Germinal center (tissue), 1 donor: ENCODE measurements at places on chromosomes 5 and 9.

GRCh38 chr9:13750639-13751038 lies 471.1 kb upstream of the MPDZ start:
- DNase-seq = no peak

GRCh38 chr5:141349917-141350619 lies at the start of gene PCDHGB1:
Gene PCDHGB1, plus strand, starts transcription at chr5:141350099. Its CDS starts 162 bp downstream, at chr5:141350261.
- DNase-seq = peak; percentile 74

DNA sequence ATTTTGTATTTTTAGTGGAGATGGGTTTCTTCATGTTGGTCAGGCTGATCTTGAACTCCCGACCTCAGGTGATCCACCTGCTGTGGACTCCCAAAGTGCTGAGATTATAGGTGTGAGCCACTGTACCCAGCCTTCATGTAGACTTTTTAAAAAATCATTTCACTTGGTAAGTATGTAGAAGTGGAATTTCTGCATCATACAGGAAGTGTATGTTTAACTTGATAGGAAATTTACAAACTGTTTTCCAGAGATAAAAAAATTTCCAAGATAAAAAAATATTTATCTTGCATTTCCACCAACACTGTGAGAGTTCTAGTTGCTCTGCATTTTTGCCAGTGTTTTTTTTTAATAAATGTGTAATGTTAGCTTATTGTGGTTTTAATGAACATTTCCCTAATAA lies 155.8 kb downstream of the ZNF608 start:
- DNase-seq = no peak

- no peak for DNase-seq
These were observed 24.4 kb downstream of the SHC3 start for GRCh38 chr9:89154218-89154617.

DNA sequence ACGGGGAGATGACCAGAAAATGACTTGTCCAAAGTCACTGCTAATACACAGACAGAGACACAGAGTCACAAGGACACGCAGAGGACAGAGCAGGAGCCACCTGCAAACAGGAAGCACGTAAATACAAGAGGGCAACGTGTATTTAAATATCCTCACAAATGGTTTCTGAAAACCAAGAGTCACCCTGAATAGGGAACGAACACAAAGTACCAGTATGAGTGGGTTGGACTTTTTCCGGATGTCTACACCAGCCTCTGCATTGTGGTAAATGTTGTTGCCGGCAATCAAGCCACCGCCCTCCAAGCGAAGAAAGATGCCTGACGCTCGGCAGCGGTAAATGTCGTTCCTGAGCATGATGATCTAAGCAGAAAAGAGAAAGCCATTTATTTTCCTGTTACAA lies 44.5 kb downstream of the FBXO10 start:
- peak; percentile 72 for DNase-seq

GRCh38 chr9:96071815-96072124 lies 196.3 kb downstream of the ERCC6L2 start:
- DNase-seq = no peak

- DNase-seq = no peak
These were observed 47.9 kb upstream of the HSPA9 start for GRCh38 chr5:138623053-138623452.

- no peak for DNase-seq
These were observed 49.8 kb upstream of the IER5L start for GRCh38 chr9:129227843-129228189.

DNA sequence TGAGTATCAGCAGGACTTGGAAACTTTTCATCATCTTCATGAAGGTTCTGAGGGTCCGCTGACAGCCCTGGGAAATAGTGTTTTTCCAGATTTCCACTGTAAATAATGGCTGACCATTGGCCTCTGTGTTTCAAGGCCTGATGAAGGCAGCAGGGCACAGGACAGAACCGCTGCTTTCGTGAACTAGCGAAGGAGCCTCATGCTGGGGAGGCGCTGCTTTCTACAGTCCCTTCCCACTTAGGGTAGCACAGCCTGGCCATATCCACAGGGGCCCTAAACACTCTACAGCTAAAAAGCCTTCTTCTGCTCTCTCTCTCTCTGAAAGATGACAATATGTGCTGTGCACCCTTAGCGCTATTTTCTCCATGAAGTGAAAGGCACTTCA lies 118.2 kb downstream of the MED27 start:
- no peak for DNase-seq

- DNase-seq = no peak
These were observed 32.2 kb upstream of the PAM start for GRCh38 chr5:102722931-102723330.

GRCh38 chr5:44932922-44933585 lies 124.3 kb downstream of the MRPS30 start:
- no peak for DNase-seq

DNA sequence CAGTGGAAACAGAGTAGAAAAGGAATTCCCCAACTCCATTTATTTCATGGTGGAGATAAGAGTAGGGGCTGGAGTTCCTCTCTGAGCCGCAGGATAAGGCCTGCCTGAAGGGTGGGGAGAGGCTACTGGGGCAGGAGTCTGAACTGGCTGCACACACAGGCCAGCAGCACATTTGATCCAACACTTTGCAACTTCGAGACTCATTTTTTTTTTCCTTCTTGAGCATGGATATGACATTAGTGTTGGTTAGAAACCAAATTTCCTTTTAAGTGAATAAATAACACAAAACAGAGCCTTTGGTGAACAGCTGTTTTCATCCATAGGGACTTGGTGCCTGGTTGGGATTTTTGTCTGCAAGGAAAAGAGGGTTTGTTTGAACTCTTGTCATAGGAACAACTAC lies 76.6 kb downstream of the RALGPS1 start:
- no peak for DNase-seq

DNA sequence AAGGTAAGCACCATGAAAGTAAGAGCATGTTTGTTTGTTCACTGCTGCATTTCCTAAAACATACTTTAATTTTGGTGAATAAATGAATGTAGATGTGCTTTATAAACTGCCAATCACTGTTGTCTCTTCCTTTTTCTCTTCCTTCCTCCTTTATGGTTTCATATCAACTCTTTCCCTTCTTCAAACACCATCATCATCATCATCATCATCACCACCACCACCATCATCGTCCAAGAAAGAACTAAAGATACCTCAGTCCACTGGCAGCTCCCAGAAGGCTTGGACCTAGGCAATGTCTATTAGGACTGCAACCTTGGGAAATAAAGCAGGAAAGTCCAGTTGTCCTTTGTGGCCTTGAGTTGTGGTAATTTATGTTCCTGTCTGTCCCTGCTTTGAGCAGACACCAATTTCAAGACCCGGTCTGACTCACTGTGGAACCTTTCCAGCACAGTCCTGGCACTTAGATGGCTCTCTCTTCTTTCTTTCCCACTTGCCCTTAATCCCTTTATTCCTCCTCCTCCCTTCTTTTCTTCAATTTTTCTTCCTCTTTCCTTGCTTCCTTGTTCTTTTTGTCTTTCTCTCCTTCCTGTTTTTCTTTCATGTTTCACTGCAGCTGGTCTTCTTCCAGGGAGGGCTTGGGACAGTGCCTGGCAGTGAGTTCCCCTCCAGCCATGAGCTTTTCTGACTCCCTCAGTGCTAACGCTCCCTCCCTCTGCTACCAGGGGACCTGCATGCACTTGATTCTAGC lies 99.3 kb downstream of the ANGPTL2 start:
- no peak for DNase-seq

- no peak for DNase-seq
These were observed 41.5 kb downstream of the TTLL11 start for GRCh38 chr9:122051351-122052321.

DNA sequence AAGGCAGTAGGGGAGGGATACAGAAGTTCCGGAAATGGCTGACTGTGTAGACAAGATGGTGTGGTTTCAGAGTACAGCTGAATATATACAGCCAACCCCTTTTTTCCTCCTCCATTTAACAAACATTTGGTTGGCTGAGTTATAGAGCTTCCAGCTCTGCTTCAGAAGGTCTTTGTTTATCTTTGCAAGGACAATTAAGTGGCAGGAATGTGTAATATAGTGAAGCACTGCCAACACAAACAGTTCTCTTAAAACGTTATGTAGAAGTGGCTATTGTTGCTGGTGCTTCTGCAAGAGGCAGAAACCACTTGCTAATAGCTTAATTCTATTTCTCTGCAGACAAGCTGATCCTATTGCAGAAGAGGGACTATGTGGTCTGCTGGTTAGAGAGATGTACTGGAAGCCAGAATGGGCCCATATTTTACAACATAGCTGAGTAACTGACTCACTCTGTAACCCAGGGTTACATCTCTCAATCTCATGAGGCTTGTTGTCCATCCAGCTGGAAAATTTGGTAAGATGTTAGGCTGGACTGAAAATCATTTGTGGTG lies 62.7 kb upstream of the OSMR start:
- no peak for DNase-seq

GRCh38 chr5:137891849-137892248 lies 2.6 kb downstream of the PKD2L2 start:
- no peak for DNase-seq

GRCh38 chr5:132486318-132487094 lies 4.1 kb downstream of the IRF1 start:
- DNase-seq = no peak

DNA sequence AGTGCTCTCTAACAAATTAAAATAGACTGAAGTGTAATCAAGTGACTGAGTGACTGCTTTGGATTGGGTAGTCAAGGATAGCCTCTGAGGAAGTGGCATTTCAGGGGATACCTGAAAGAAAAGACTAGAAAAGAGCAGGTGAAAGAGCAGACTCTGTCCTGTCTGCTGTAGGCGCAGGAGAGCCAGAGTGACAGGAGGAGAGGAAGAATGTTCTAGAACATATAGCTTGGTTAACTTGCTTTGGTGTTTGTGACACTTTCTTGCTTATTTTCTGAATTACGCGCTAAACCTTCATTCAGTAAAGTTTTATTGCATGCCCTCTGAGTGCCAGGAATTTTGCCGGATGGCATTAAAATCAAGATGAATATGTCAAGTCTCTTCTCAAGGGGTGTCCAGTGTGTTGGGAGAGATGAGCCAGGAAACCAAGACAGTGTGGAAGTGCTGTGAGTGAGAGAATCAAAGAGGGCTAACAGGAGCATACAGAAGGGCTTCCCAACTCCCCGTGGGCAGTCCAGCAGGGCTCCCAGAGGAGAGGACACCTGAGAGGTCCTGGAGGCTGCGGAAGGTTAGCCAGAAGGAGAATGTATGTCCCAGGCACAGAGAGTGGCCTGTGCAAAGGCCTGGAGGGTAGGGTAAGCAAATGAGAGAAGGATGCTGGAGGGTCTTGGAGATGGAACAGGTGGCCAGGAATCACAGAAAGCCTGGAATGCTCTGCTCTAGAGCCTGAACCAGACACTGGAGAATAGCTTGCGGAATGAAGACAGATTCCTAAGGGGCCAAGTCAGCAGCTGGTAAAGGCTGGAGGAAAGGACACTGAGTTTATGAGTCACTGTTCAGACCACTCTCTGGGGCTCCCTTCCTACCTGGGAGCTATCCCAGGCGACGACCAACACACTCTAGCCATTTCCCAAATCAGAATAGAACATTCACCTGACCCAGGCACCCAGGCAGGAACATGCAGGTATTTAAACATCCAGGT lies 59.3 kb downstream of the SLC22A5 start:
- DNase-seq = no peak

GRCh38 chr5:8458038-8458383 lies 589.1 kb downstream of the MTRR start:
- no peak for DNase-seq

DNA sequence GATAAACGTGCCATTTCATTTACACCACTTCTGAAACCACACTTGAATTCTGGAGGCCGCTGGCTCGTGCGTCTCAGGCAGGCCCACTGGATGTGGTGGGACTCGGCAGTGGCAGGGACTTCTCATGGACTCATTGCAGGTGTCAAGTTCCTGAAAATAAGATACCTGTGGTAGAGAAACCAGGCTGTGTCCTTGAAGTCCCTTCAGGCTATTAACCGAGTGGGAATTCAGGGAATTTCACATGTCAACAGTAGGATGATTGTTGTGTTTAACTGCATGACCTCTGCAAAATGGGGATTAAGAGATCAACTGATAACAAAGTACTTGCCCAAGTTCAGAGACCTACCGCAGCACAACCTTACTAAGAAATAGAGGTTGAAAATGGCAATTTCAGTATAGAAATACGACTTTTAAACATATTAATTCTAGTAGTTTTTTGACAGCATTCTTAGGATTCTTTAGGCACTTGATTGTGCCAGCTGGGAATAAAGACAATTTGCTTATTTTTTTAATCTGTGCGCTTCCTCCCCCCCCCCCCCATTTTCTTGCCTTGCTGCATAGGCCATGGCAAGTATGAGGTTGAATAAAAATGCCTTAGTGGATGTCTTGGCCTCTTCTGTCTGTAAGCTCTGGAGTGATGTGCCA lies 26.8 kb downstream of the TRIP13 start:
- no peak for DNase-seq

DNA sequence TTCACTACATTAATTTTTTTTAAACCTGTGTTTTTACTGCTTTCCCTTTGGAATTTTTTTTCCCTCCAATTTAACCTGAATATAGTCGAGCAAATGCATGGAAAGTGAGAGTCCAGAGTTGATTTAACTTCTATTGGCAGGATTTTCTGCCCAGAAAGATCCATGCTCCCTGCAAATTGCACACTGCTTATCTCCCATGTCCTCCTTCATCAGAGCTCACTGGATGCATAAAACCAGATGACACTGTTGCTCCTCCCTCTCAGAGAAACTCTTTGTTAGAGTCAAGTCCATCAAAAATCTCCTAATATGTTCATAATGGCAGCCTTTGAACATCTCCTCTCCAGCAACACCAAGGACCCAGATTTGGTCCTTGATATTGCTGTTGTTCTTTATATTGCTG lies 297.0 kb upstream of the SLC24A2 start:
- DNase-seq = no peak

DNA sequence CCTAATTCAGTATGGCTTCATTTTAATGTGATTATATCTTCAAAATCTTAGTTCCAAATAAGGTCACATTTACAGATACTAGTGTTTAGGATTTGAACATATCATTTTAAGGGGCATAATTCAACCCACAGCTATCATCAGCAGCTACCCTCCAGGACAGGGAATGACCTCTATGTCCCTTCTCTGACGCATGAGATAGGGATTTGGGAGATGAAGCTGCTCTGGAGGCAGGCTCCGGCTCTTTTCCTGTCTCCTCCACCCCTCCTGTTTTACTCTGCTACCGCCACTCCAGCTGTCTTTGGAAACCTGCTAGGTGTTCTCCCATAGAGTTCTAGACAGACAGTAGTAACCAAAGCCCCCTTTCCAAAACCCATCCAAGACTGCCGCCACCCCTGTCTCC lies 119.2 kb downstream of the CARTPT start:
- no peak for DNase-seq

- no peak for DNase-seq
These were observed 122.6 kb downstream of the SAXO1 start for GRCh38 chr9:18910435-18910834.

DNA sequence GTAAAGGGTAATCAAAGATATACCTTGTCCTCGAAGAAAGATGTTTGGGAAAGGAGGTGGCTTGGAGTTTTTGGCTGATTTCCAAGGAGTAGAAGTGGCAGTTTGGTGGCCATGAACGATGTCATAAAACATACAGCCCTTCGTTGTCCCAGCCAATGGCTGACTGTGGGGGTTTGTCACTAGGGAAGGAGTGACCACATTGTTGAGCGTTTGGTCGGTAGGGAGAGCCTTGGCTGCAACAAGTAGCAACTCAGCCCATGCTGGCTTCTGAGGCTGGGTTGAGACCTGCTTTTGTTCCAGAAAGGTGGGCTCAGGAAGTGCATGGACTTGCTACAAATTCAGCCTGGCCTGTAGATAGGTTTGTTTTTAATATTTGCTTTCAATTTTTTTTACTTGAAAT lies 128.3 kb downstream of the BOD1 start:
- DNase-seq = no peak

GRCh38 chr9:136769710-136770191 lies 5.4 kb upstream of the LCN15 start:
- DNase-seq = peak; percentile 74

GRCh38 chr5:118606940-118607339 lies 381.4 kb downstream of the DTWD2 start:
- DNase-seq = no peak

GRCh38 chr9:91037511-91038482 lies 236.2 kb downstream of the SYK start:
- DNase-seq = peak; percentile 40
